Cardiac fibroblast (primary cell): ENCODE measurements at places on chromosomes 13 and 19.
A peak's percentile ranks its signal among the peaks of the same experiment; 100 is the strongest.

- no peak for DNase-seq
Measured at GRCh38 chr13:99355267-99356011, 48.2 kb upstream of the GPR183 start.

DNA sequence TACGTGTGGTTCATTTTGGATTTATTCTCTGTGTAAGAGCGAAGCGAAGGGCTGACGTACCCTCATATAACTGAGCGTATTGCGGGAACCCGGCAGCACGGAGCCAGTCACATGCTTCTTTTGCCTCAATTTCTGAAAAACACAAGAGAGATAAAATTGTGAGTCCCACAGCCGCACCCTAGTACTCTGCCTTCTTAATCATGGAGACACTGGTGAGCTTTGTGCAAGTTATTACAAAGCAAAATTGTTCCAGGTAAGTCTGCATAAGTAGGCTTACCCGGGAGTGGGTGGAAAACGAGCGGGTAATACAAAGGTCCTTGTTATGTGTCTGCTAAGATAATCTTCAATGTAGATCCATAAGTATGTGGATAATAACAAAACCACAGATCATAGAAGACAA is 118.1 kb downstream of the STARD13 start:
- no peak for DNase-seq

GRCh38 chr19:13313875-13314274 is 163.7 kb downstream of the IER2 start:
- DNase-seq: no peak

DNA sequence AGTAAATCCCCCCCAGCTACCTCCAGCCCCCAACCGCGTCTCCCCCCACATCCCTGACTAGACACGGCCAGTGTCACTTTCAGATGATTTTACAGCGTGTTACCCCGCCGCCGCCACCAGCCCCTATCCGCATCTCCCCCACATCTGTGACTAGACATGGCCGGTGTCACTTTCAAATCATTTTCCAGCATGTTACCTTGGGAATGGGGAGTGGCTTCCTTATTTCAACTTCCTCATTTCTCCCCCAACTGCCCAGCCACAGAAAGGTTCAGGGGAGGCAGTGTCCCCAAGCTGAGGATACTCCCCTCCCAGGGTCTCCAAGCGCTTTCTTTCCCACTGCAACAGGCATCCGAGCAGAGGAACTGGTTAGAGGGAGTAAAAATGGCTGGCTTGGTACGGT is 18.4 kb downstream of the ADGRL1 start:
- no peak for DNase-seq

DNA sequence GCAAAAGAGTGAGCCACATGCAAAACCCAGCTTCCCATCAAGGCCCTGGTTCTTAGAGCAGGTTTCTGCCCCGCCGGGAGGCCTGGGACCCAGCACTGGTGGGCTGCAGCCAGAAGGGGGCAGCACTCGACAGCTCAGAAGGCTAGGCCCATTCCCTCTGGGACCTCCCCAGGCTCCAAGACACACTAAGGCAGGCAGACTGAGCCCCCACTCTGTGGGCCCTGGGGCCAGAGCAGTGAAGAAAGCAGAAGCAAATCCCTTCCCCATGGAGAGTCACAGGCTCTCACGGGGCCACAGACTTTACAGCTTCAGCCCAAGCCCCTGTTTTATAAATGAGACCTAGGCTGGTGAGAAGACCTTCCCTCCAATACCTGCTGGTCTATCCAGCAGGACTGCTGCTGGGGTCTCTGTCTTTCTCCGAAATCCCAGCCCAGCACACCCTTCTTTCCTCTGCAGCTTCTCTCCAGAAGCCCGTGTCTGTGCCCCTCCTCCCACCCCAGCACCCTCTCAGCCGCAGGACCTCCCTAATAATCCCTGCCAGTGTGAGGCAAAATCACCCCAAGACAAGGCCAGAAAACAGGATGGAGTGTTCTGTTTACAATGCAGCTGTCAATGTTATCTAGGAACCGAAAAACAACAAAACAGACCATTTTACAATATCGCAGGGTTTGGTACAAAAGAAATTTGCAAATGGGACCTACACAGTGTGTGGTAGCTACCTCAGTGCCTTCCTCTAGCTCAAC is 109.3 kb downstream of the ABCC4 start:
- peak; percentile 85 for DNase-seq

DNA sequence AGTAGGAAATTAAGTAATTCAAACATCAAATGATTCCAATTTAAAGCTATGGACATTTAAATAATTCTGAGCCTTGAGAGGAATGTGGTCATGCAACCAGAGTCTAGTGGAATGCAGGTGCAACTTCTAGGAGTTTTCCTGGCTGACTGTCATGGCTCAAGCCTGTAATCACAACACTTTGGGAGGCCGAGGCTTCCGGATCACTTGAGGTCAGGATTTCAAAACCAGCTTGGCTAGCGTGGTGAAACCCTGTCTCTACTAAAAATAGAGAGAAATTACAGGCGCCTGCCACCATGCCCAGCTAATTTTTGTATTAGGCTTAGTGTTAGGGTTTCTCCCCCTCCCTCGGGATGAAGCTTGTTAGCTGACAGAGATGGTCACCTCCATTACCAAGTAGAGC is 6.4 kb downstream of the ZNF808 start:
- no peak for DNase-seq

GRCh38 chr13:103386341-103386740 is 320.1 kb upstream of the SLC10A2 start:
- DNase-seq: peak; percentile 56

GRCh38 chr19:613732-614567 is 19.4 kb downstream of the POLRMT start:
- DNase-seq: no peak

DNA sequence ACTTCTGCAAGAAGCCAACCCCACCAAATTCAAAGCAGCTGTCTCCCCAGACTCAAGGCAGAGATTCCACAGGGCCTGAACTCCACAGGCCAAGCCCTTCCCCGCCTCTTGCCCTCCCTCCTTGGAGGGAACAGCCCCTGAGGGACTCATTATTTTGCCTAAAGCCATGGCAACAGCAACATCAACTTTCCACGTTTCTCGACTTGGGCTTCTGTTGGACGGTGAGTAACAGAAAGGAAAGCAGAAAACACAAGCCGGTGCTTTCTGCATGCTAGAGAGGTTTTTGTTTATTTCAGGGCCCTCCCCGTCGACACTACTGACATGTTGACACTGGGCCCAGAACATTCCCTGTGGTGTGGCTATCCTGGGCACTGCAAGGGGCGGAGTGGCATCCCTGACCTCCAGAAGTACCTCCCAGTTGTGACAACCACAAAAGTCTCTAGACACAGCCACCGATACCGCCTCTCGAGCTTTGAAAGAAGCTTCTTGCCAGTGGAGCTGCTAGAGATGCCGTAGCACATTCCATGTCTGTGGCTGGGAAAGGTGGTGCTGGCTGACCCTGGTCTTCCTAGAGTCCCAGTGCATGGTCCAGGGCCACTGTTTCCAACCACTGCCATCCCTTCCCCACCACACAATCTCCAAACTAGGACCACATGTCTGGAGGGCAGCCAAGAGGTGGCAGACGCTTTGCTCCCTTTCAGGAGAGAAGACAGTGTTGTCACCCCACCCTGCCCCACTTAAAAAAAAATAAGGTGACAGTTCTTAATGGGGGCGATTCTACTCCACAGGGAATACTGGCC is 12.8 kb downstream of the CAPS start:
- peak; percentile 53 for DNase-seq

- peak; percentile 60 for DNase-seq
Measured at GRCh38 chr13:49214917-49215376, 5.2 kb upstream of the MLNR start.

GRCh38 chr13:110714797-110715394 is 1.4 kb downstream of the ING1 start:
- peak; percentile 44 for DNase-seq

DNA sequence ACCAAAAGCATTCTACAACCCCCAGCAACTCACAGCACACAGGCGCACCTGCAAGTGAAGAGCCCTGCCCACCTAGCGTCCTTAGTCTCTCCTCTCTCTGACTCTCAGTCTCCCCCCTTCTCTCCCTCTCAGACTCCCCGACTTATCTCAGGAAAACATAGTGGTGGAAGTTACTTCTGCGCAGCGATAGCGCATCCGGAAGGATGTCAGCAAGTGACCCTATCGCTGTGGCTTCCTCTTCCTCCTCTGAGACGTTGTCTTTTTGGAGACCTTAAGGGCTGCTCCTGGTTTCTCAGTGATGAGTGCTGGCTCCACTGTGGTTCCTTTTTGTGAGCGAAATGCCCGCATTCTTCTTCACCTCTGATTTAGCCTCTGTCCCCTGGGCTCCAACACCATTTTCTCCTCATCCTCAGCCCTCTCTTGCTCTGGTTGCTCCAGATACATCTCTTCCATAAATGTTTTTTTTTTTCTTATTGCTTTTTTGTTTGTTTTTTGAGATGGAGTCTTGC is 1.4 kb upstream of the YIF1B start:
- DNase-seq: no peak

GRCh38 chr19:2481466-2481865 is 5.5 kb downstream of the GADD45B start:
- no peak for DNase-seq

DNA sequence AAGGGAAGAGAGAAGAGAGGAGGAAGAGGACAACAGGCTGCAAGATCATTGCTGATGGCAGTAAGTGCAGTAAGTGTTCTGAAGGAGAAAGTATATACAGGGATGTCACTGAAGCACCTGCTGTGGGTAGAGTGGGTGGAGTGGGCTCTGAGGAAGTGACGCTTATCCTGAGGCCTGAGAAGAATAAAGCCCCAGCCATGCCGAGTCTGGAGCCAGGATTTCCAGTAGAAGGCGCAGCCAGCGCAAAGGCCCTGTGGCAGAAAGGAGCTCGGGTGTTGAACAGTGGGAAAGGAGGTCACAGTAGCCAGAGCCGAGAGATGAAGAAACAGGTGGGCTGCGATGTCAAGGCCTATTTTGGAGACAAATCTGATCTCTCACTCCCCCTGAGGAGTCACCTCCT is 31.8 kb upstream of the ADGRE5 start:
- no peak for DNase-seq

DNA sequence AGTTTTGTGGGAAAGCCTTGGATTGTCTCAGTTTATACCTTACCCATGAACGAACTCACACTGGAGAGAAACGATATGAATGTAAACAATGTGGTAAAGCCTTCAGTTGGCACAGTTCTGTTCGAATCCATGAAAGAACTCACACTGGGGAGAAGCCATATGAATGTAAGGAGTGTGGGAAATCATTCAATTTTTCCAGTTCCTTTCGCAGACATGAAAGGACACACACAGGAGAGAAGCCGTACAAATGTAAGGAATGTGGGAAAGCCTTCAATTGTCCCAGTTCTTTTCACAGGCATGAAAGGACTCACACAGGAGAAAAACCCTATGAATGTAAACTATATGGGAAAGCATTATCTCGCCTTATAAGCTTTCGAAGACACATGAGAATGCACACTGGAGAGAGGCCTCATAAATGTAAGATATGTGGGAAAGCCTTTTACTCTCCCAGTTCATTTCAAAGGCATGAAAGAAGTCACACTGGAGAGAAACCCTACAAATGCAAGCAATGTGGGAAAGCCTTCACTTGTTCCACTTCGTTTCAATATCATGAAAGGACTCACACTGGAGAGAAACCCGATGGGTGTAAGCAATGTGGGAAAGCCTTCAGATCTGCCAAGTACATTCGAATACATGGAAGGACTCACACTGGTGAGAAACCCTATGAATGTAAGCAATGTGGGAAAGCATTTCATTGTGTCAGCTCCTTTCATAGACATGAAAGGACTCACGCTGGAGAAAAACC is 7.5 kb upstream of the ZNF440 start:
- no peak for DNase-seq

DNA sequence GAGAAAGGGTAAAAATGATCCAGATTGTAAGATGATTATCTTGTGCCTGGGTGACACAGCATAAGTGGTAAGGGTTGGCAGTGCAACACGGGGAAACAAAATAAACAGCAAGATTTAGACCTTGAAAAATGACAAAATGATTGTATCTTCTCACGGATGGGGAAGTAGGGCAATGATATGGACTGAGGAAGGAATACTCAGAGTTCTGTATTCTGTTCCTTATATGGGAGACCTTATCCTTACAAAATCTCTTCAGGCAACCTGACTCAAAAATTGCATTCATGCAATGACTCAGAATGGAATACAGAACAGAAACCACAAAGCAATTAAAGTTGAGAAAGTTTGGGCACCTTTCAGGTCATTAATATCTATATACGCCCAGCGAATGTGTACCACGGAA is 149.0 kb downstream of the HS6ST3 start:
- DNase-seq: no peak

- DNase-seq: no peak
Measured at GRCh38 chr19:13981021-13981420, 25.1 kb downstream of the RFX1 start.

GRCh38 chr13:113420232-113420631 is 33.1 kb downstream of the ADPRHL1 start:
- no peak for DNase-seq

- DNase-seq: no peak
Measured at GRCh38 chr19:33866696-33867095, 70.0 kb downstream of the KCTD15 start.

- DNase-seq: no peak
Measured at GRCh38 chr13:18949489-18949761, 232.2 kb downstream of the TUBA3C start.

DNA sequence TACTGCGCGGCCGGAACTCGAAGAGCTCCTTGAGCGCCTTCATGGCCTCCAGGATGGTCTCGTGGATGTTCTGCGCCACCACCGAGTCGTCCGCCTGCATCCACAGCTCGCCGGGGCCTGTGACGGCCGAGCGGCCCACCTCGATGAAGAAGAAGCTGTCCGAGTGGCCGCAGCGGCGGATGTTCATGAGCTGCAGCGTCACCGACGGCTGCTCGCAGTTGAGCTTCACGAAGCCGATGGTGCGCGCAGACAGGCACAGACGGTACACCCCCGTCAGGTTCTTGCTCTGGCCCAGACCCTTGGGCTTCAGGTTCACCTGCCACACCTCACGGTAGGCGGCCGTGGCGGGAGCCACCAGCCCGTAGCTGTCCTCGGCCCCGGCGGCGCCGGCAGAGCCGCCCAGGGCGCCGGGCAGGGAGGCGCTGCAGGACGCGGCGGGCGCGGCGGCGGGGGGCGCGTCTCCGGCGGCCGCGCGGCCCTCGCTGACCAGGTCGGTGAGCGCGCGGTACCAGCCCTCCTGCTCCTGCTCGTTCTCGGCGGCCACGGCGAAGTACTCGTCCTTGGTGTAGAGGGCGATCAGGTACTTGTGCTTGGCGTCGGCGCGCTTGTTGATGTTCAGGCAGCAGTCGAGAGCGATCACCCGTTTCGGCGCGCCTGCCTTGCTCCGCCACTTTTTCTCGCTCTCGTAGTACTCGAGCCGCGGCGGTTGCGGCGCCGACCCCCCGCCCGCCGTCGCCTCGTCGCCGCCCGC is 1.1 kb downstream of the IRS2 start:
- DNase-seq: peak; percentile 69

DNA sequence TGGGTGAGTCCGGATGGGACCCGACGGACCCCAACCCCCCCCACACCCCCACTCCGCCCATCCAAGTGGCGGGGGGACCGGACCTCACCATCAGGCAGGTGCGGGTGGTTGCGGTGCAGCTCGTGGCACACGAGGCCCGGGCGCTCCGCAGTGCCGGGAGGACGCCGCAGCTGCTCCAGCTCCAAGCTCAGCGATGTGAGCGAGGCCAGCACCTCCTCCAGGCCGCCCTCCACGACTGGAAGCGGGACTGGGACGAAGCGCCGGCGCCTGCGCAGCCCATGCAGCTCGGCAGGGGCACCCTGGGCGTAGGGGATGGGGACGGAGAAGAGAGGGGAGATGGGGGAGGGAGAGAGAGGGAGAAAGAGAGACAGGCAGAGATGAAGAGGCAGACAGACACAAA is 30.1 kb upstream of the OLFM2 start:
- DNase-seq: no peak
